ENCODE measurements at places on chromosomes 1 and 21. TPM values are rescaled to one million over a fixed set of nuclear protein-coding genes. Genes with fewer than 3 reads are reported as not detected.

- DNase-seq, result peak; percentile 40
Observed at GRCh38 chr1:53393325-53393792, 65.5 kb upstream of the LRP8 start.

DNA sequence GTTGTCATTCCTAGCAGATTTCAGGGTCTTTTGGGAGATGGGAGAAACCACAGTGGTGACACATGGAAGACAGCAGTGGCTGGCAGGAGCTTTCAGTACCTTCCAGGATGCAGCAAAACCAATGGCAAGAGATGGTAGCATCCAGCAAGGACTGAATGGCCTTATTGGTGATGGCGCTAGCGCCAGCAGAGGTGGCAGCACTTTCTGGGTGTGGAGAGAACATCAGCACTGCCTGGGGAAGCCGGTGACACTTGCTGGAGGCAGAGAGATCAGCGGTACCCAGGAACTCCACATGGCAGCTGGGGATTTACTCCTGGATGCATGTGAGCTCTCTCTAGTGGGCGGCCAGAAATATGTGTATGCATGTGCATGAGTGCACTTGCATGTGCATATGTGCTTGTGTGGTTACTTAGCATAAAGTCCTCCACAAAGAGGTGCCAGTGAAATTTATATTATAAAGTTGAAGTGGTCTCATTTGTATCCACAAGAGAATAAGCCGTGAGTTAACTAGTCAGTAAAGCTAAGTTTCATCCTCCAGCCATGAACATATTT, 364.7 kb downstream of the LMX1A start:
- no peak for DNase-seq

GRCh38 chr21:29074007-29074376, 544 bp upstream of the CCT8 start:
- DNase-seq, result no peak

DNA sequence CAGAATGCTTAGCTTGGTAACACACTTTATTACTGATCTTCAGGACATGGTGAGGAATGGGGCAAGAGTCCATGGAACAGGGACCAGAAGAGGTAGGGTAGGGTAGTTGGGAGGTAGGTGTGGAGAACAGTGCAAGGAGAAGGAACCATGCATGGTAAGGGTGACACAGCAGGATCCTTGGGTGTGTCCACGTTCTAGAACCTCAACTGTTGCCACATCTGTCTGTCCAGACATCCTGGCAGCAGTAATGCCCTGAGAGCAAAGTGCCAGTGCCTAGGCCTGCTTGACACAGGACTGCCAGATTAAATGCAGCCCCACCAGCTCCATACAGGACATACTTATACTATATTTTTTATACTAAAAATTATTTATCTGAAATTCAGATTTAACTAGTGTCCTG, 13.9 kb downstream of the DMAP1 start:
- no peak for DNase-seq

DNA sequence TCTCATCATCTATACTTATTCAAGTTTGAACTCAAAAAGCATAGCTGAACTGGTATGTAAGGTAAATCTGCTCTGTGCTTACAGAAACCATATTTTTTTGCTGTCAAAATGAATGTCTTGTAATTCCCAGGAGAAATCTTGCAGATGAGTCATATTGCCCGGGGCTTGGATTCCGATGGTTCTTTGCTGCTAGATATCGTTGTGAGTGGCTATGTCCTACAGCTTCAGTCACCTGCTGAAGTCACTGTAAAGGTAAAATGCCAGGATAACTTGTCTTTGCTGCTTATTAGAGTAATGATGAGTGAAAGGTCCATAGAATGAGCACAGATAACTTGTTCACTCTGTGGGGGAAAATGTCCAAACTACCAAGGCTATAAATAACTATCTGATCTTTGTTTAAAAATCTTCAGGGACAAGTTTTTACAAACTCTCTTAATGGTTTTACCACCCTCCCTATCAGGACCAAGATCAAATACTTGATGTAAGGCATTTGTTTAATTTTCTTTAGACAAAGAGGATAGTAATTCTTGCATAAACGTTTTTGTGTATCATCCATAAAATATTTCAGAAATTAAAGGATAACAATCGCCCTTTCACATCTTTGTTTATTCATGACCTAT, 222.3 kb downstream of the TPR start:
- peak; percentile 91 for DNase-seq

DNA sequence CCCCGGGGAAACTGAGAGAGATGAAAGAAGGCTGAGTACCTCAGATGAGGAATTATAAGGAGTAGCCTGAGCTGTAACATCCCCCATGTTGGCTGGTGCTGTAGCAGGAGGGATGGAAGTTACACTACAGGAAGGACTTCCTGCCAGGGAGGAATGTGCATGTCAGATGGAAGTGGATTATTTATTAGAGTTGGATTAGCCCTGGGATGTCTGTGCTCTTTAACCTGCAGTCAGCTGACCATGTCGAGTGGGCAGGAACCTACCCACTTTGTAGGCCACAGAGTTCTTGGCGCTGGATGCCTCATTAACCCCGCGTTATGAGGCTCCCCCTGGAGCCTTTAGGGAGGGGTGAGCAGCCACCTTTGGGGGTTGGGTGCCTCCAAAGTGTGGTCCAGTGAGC, 757 bp upstream of the SEMA4A start:
- peak; percentile 71 for DNase-seq

DNA sequence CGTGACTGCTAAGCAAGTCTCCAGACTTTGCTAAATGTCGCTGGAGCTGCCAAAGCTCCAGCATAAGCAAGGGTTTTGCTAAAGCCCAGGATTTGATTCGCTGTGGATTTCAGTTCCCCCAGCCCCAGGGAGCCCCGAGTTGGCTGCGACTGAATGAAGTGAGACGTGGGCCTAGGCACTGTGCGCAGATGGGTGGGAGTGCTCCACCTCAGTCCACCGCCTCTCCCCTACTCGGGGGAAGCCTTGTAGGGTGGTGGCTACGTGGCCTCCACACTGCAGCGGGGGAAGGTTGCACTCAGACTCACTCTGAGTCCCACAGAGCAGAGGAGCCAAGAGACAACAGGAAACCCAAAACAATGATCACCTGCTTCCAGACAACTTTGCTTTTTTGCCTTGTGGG, 397.8 kb upstream of the VAMP3 start:
- DNase-seq, result no peak

- DNase-seq, result no peak
Observed at GRCh38 chr1:233319272-233319671, 8.3 kb upstream of the MAP3K21 start.

GRCh38 chr1:172443666-172444453, at the start of gene PIGC:
PIGC (minus strand) TSS chr1:172444069; CDS start chr1:172442622, 1,447 bp downstream.
- DNase-seq, result peak; percentile 89

DNA sequence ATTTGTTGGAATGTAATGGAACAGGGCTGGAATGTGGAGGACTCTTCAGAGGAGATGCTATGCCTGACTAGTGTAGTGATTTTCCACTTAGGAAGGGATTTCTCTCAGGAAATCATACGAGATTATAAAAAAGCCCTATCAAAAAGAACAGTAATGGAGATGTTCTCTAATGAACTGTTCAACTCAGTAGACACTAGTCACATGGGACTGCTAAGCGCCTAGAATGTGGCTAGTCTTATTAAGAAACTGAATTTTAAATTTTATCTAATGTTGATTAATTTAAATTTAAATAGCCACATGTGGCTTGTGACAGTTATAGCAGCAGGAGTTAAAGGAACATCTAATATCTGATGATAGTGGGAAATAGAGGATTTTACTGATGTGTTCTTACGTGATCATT, 94.0 kb downstream of the SLC35F3 start:
- no peak for DNase-seq

DNA sequence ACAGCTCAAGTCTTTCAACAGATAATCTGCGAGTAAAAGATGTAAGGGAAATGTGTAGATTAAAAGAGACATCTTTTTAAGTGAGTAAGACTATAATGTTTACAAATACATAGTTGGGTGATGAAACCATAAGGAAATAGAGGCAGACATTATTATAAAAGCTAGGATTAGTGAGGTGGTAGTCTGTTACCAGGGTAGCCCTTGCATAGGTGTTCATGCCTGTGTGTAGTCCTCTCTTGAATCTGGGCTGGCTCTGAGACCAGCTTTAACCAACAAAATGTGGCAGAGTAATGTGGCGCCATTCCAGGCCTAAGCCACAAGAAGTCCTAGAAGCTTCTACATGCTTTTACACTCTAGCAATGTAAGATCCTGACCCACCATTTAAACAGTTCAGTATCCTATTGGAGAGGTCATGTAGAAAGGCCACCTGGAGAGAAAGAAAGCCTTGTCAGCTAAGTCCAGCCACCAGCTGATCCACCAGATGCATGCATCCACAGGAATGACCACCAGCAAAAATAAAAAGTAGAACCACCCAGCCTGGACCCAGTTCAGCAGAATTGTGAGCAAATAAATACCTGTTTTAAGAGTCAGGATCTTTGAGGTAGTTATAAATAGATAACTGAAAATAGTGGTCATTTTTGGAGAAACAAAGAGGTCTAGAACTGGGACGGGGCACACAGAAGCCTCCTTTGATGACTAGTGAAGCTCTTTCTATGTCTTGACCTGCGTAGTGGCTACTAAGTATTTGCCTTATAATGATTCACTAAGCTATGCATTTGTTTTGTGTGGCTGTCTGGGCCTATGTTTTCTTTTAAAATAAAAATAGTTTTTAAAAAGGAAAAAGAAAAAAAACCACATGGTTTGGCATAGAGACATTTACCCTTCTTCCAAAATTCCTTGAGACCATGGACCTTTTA, 8.1 kb downstream of the NIBAN1 start:
- DNase-seq, result no peak

- no peak for DNase-seq
Observed at GRCh38 chr1:183443011-183443410, 24.8 kb upstream of the NMNAT2 start.

DNA sequence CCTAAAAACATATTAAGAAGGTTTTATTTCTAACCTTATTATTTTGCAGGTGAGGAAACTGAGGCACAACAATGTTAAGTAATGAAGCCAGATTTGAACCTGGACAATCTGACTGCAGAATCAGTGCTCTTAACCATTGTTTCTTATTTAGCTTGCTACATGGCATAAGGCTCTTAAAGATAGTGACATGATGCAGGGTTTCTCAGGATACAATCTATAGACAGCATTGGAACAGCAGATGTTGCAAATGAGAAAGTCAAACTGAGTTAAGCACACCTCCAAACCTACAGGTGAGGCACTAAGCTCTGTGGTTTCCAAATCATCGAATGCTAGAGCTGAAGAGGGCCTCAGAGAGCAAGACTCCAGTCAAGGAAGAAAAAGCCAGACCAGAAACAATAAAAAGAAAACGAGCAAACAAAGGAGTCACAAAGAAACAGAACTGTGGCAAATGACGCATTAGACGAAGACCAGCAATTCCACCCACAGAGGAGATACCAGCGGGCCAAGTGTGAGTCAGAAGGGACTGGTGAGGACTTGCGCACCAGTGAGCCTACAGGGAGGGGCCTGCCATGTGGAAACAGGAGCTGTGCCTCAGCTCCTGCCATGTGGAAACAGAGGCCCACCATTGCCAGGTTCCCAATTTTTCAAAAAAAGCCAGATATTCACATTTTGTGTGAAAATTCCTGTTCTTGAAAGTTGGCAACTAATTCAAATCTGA, 14.4 kb downstream of the CD58 start:
- DNase-seq, result peak; percentile 78

- DNase-seq, result no peak
Observed at GRCh38 chr1:165355139-165355976, 1.2 kb downstream of the LMX1A start.

DNA sequence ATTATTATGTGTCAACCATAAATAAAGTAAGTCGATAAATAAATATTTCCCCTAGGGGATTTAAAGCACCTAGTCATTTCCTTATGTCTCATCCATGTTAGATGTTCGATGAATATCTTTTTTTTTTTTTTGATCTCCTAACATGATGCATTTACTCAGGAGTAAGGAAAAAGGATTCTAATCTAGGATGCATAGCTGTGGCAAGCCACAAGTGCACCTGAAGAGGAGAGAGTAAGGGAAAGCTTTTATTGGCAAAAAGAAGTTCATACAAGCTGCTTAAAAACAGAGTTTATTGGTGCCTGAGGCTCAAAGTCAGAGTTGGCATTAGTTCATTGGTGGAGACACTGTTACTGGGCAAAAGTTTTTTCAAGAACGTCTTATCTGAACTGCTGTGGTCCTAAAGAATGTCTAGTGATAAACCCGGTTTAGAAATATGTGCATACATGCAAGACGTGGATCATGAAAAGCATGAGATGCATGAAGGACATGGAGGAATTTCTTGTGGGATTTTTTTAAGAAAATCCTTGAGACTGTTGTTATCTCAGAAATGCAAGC, 51.7 kb downstream of the SWT1 start:
- DNase-seq, result peak; percentile 21

- DNase-seq, result no peak
Observed at GRCh38 chr21:31985398-31985797, 112.6 kb downstream of the HUNK start.

- DNase-seq, result no peak
Observed at GRCh38 chr1:43978551-43979260, at the start of gene B4GALT2. B4GALT2 (plus strand) TSS chr1:43979210; CDS start chr1:43981161, 1,951 bp downstream.

GRCh38 chr1:205629751-205630150, 2.1 kb downstream of the ELK4 start:
- DNase-seq, result no peak

GRCh38 chr1:110914676-110915075, 41.7 kb downstream of the CD53 start:
- DNase-seq, result no peak

DNA sequence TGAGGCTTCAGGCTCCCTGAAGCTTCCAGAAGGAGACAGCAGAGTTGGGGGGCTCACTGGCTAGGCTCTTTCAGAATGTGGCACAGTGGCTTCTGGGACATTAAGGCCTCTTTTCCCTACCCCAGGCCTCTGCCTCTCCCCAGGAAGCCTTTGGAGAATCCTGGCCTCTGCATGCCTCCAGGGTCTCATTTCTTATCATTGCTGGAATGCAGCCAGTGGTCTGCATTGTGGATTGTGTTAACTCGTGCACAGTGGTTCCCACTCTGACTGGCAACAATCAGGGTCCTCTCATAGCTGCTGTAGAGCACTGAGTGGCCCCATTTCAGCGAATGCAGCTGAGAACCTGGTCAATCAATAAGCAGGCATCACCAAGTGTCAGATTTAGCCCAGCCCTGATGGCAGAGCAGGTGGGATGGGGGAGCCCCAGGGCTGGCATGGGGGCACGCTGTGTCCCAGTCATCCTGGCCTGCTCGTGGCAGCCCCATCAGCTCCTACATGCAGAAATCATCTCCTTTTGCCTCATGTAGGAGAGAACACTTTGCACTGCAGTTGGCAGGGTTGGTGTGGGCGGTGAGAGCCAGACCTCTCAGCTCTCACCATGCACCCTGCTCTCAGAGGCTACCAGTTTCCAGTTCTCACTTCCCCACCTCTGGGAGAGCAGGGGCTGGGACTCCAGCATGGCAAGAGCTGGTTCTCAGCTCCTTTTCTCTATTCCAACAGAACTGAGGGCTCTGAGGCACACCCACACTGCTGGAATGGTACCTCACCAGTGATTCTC, 13.4 kb downstream of the ADORA1 start:
- DNase-seq, result no peak

Gene CYP4Z1
- not detected for total RNA-seq

Gene NFASC
- total RNA-seq, result 33.3 TPM

Gene MR1
- total RNA-seq, result 21.1 TPM

Gene SPATA45
- total RNA-seq, result not detected

Gene RAB7B
- 0.29 TPM for total RNA-seq

Gene PRR9
- total RNA-seq, result not detected

Gene CCDC18
- total RNA-seq, result 10.0 TPM

Gene OR2G6
- not detected for total RNA-seq

Gene ARHGAP30
- total RNA-seq, result 0.07 TPM

Gene LCE3B
- not detected for total RNA-seq

Gene CFAP298
- total RNA-seq, result 72.1 TPM

Data from A172 (cell line).